ENCODE measurements at places on chromosomes 2 and 18.

DNA sequence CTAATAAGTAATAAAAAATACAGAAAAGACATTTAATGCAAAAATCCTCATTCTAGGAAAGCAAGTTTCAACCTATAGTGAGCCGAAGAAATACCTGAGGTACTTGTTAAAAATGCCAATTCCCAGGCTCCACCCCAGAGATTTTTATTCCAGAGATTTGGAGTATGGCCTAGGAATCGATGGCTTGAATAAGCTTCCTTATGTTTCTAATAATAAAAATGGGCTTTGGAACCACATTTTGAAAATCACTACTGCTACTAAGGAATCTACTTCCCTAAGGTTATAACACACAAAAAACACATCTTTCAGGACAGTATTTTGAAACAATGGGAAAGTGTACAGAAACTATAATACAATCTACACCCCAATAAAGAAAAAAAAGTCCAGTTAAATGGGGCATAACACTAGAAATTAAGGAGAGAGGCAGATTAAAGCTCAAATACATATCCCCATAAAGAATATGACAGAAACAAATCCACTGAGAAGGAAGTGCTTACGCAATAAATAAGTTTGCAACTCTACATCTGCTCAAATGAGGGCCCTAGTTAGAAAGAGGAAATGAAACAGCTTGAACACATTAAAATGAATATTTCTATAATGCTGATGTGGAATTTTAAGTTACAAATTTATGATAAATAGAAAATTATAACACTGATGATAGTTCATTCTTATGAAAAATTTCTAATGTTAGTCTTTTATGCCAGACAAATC, 103.7 kb downstream of the EPB41L3 start:
- DNase-seq: peak; percentile 45

- no peak for DNase-seq
Measured at GRCh38 chr18:46630160-46630559, 26.9 kb downstream of the LOXHD1 start.

DNA sequence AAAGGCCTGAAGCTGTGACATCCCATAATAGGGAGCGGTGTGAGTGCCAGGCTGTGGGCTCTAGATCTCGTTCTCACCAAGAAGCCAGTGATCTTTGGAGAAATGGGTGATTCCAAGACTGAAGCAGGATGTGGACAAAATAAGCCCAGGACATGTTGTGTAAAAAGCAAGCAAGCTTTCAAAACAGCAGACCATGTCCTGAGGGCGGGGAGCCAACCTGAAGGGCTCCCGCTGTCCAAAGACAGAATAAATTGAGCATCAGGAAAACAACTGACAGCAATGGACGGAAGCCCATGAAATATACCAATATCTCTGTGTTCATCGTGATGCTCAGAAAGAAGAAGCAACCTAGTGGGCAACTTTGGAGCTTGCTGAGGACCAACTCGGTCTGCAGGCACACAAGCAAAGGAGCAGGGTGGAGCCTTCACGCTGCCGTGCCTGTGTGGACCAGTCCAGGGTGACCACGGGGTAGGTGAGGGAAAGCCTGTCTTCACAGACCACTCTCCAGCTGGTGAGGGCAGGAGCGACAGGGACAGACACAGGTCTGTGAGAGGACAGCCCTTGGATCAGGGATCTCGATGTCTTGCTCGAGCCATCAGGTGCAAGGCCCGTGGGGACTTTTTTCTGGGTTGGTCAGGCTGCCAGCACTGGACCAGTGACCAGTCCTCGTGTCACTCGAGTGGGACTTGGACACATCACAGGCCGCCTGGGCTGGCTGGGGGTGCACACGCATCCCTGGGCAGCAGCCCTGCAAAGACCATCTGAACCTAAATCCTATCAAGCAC, 21.5 kb downstream of the MTERF4 start:
- DNase-seq: no peak

DNA sequence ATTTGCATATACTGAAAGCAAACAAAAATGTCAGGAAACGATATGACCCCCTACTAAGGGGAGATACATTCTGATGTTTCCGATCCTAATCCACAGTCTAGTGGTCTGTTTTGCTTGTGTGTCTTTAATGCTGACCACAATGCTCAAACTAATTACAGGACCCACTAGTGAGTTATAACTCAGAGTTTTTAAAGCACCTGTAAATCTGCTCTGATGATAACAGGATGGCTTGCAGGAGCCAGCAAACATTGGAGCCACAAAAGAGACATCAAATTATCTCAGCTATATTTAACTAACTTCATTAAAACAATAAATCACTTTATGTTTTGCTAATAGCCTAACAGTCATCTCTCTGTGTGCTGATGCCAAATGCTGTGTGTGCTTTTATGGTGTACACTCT, 300.3 kb downstream of the NBAS start:
- no peak for DNase-seq

DNA sequence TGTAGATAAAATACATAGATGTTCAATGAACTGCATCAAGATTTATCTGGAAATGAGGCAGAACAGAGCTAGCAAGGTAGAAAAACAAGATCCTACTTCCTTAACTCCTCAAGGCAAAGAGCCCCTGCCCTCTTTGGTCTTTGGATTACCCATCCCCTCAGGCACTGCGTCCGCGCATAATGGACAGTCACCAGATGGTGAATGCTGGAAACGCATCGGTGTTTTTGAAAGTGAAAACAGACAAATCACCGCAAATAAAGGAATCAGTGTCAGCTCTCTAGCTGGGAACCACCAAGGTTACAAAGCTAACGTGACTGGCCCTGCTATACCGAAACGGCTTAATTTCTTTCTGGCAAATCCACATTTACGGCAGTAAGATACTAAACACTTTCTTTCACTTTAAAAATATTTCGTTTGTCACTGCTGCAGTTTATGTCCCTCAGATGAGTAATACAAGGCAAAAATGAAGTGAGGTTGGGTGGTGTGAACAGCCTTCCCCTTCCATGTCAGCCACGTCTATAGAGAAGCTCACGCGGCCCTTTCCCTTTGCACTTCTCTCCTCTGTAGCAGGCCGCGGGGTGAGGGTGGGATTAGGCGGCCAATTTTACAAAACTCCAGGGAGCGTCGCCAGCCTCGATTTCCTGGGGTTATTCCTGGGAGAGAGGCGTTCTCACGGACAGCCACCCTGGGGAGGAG, 627 bp upstream of the GALR1 start:
- DNase-seq: no peak
